ENCODE measurements at places on chromosomes 1 and 21.

- DNase-seq = no peak
Measured at GRCh38 chr1:85048296-85049064, at the start of gene MCOLN3. MCOLN3 (minus strand) TSS chr1:85048500; CDS start chr1:85045360, 3,140 bp downstream.

DNA sequence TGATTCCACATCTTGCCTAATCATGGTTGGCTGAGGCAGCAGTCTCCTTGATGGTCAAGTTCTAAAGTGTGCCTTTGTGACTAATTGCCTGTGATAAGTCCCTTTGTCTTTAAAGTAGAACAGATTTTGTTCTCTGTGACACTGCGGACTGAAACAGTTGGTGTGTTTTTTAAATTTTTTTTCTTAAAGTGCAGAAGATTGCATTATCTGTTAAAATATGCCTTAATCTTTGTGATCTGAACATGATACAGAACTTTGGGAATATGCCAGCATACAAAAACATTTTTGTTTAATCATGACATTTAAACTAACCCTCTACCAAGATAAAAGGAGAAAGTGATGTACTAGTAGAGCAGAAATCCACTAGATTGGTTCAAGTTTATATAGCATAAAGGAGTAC lies 1260.6 kb upstream of the ADGRL2 start:
- no peak for DNase-seq

DNA sequence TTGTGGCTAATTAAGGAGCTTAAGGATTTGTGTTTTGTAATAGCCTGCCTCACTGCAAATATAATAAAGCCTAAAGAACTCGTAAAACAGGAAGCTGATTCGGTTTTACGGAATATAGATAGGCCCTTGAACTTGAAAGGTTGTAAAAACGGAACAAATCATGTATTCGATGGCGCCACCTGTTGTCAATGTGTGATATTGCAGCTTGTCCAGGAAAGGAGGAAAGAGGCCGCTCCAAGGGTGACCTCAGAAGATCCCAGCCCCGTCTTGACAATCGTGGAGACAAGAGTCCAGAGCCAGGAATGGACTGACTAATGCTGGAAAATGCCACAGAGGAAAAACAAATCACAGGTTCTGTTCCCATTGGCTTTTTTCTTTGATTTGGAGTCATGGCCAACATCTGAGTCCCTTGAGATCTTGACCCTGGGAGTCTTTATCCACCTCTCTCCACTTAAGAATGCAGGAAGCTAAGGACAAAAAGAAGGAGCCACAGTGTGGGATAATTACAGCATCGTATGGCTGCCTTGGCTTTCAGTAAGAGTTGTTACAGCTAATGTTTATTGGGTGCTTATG lies 7.0 kb upstream of the IGSF21 start:
- peak; percentile 50 for DNase-seq

- no peak for DNase-seq
Measured at GRCh38 chr1:150905301-150905700, 18.4 kb downstream of the CTXND2 start.

DNA sequence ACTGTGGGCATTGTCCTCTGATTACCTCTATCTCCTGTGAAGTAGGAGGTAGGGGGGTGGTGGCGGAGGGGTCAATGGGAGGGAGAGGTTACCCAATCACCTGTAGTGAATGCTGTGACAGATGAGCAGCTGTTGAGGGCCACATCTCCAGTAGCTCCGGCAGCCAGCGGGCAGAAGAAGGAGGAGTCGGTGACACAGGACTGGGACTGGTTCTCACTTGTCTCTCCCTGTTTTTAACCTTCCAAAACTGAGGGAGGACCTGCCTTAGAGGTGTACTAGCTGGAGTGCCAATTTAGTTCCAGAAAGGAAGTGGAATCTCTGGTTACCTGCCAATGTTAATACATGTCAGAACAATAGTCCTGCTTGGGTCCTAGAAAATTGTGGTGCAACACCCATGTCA lies 56.2 kb upstream of the ENAH start:
- no peak for DNase-seq

- no peak for DNase-seq
Measured at GRCh38 chr1:101136271-101136670, 100.5 kb upstream of the S1PR1 start.

GRCh38 chr1:212860713-212861581 lies 2.9 kb downstream of the FLVCR1 start:
- no peak for DNase-seq

DNA sequence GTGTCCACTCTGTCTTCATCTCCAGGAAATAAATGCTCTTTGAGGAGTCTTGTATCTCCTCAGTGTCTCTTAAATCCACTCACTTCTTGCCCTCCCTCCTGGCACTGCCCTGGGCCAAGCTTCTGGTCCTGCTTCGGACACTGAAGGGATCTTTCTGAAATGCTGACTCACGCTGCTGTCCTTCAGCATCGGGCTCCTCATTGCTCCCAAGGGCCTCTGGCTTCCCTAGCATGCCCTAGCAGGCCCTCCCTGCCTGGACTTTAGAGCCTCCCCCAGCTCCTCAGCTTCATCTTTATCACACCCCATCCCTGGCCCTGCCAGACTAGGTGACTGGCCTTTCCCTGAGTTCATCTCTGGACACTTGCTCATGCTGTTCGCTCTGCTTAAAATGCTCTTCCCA lies 96.6 kb downstream of the FOXD2 start:
- DNase-seq = no peak

DNA sequence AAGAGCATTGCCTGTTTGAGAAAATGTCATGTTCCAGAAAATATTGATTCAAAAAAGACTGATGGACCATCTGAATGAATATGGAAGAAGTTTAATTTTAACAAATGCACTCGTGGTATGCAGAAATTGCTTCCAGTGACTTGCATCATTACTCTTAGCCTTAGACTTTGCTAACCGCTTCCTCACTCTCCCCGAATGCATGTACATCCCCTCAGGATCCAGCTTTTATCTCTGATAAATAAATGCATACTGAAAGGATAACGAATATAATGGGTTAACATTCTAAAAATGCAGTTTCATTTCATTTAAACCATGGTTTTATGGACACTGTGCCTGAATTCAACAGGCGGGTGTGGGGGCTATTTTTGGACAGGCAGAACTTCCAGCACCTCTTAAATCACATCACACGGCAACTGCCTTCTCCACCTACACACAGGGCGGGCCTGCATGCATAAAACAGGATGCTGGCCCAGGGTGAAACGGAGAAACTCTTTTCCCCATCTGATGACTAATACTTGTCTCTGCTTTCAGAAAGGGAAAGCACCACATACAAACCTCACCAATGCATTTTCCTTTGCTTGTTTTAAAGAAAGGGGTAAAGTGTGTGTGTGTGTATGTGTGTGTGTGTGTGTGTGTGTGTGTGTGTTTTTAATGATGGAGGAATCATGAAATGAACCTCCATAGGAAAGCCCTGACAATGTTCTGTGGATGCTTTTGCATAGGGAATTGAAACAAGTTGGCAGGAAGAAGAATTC lies 48.7 kb downstream of the SPAG17 start:
- DNase-seq = no peak

- DNase-seq = no peak
Measured at GRCh38 chr1:206713910-206714312, 29.2 kb downstream of the MAPKAPK2 start.

- DNase-seq = no peak
Measured at GRCh38 chr1:38256072-38256471, 209.5 kb upstream of the POU3F1 start.

DNA sequence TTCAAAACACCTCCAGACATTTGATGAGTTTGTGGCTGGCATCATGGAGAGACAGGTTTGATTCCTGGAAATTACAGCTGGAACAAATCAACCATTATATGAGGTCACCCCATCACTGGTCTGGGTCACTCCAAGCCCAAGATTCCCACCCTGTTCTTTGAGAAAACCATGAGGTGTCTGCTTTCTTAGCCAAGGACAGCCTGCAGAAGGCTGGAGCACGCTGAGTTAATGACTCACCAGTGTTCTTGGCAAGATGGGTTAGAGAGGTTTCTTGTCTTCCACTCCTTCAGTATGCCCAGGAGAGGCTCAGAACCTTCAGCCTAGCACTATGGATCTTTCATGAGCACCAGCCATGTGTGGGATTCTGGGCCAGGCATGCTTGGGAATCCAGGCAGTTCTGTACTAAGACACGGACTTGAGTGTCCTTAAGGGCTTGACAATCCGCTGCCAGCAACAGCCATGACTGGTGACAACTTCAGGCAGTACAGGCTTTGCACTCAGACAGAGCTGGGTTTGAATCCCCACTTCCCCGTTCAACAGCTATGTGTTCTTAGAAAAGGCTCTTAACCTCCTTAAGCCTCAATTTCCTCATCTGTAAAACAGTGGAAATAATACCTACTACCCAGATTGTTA lies 43.9 kb downstream of the GRHL3 start:
- no peak for DNase-seq

DNA sequence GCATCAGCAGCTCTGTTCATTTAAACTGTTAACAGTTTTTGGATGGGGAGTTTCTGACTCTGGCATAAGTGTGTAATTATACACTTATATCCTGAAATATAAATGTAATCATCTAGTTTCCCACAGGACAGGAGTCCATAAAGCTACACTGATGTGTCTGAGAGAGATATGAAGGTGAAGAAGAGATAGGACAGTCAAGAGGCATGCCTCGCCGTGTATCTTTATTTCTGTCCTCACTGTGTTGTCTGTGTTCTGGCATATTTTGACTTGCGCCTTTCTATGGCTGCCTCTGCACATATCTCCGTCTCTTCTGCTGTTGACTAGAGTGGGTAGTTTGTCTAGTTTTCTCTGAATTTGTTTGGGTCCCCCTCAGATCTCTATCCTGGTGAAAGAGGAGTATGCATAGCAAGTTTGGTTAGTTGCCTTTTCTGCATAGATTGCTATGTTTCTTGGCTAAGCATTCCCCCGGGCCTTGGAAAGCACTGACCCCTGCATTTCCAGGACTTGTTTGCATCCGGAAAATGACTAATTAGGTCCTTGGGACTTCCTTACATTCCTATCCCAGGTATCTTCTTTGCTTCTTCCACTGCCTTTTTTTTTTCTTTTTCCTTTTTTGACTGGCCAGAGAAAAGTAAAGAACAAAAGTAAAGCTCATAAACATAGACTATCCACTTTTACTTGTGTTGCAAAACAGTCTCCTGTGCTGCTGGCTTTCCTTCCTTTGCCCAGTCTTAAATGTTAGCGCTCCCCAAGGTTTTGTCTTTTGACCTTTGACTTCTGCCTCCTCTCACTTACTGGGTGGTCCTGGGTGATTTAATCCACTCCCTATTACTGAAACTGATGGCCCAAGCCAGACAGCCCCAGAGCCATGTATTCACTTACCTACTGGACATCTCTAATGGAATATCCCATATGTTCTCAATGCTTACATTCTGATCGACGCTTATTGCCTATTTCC lies 27.6 kb upstream of the CNN3 start:
- DNase-seq = no peak

DNA sequence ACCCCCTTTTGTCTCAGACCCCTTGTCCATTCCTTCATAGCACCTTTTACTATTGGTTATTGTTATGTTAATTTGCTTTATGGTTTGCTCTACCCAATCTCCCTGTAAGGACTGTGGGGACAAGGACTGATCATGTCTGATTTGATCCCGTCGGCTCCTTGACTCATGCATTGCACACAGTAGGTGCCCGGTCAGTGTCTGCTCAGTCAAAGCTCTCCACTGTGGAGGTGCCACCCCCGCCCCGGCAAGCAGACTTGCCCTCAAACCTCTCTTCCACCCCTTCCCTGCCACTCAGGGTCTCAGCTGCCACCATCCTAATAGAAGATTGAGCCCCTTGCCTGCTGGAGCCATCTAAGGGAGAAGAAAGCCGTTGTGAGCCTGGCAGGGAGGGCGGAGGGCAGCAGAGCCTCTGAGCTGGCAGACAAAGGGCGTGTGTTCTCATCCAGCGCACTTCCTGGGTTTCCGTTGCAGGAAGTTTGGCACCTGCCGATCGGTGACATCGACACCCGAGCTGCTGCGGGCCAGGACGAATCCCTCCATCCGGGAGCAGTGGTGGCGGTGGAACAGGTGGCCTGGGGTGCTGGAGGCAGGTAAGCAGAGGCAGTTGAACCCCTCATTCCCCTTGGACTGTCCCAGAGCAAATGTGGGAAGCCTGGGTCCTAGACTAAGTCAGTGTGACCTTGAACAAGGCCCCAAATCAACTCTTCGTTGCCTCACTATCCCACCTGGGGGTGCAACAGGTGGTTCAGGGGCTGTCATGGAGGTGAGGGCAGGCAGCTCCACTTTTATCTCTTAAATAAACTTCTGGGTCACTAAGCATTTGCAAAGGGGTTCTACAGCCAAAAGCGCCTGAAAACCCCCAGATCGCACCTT lies 2.2 kb upstream of the FBLIM1 start:
- no peak for DNase-seq

DNA sequence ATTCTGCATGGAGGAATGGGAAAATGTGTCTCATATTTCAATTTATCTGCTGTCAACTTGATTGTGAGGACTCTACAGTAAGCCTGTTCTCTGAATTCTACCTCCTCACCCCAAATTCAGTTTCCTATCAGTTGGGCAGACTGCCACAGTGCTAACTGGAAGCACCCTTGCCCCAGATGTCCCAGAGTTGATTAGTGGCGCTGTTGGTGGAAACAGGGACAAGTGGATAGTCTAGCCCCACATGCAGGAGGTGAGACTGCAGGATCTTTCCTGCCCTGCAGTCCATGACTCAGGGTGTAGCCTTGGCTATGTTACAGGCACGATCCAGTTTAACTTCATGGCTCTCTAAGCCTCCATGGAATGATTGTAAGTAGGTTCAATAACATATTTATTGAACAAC lies 22.1 kb downstream of the ADAM30 start:
- DNase-seq = no peak

DNA sequence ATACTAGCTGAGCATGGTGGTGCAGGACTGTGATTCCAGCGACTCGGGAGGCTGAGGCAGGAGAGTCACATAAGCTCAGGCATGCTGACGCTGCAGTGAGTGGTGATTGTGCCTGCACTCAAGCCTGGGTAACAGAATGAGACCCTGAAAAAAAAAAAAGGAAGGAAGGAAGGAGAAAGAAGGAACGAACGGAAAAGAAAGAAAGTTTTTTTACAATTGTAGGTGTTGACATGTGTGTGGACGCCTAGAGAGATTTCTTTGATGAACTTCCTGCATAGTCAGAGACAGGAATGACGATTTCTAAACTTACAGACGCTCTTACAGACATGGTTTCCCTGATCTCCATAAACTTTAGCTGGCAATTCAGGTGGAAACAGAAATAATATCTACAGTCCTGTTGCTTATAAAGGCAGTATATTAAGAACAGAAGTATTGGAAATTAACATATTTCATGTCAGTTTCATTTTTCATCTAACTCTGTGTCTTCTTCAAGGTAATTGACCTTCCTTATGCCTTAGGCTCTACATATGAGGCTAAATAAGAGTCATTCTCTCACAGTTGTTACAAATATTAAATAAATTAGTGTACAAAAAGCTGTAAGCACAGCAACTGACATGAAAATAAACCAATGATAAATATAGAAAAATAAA lies 4.1 kb downstream of the SAMSN1 start:
- peak; percentile 64 for DNase-seq
